Stimulated activated CD8-positive, alpha-beta memory T cell treated with anti-CD3 and anti-CD28 coated beads, Interleukin-4, amount 100 ng/mL, for 4 hours (primary cell): ENCODE measurements at places on chromosomes 2 and 18.

GRCh38 chr2:667332-667999 lies 9.7 kb downstream of the TMEM18 start:
- no peak for DNase-seq

DNA sequence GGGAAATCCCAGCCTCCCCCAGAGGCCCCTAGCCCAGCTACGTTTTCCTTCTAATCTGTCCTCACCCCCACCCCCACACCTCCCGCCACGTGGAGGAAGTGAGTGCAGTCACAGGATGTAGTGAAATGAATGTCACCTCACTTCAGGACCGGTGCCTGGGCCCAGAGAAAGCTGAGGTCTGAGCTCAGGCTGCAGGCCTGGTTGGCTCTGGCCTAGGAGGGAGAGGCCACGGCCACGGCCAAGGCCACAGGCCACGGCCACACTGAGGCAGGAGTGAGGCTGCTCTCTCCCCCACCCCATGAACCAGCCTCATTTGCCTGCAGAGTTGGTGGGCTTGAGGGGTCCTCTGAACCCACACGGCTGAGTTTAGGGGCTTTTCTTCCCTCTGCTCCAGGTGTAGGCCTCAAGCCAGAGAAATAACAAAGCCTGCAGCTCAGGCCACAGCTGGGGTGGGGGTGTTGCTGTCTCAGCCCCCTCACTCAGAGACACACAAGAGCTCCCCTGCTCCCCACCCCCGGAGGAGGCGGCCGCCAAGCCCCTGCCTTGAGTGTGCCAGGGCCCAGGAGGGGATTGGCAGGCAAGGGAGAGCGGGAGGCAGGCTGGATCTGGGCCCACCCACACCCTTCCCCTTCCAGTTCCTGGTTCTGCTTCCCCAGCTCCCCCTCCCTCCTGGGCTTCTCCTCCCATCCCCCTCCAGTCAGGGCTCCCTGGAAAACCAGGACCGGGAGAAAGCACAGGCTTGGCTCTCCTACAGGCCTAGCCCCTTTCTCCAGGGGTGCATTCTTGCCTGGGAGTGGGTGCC lies 27.0 kb downstream of the DNMT3A start:
- peak; percentile 82 for DNase-seq

DNA sequence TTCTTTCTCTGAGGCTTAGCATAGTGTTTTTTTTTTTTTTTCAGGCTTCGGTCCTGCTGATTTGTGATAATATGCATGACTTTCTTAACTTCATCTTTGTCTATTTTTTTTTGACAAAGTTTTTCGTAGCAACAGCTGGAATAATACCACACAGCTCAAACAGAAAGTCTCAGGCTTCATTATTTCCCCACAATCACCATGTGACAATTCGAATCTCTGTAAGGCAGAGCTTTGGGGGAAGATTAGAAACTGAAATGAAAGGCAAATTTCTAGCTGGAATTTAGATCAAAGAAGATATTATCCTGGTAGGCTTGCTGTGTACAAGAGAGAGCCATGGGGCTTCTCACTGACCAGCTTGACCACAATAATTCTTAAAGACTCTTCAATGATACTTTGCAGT lies 12.2 kb upstream of the CD28 start:
- no peak for DNase-seq

DNA sequence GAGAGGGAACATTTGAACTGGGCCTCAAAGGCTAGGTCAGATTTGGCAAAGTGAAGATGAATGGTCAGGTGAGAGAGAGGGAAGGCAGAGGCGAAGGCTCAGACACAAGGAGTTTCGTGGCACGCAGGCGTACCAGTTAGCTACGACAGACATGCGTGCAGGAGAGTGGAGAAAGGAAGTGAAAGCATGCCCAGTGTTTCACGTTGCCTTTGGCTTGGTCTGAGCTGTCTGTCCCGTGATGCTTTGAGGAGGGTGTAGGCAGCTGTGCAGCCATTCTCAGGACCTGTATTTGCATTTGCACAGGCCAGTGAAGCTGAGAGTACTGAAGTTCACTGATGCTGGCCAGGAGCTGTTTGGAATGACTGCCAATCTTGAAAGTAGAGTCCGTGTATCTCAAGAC lies 69.5 kb downstream of the HNRNPLL start:
- no peak for DNase-seq

- DNase-seq, result no peak
These were observed 76.2 kb downstream of the NPAS2 start for GRCh38 chr2:100895934-100896685.

- DNase-seq, result no peak
These were observed 1139.4 kb upstream of the GYPC start for GRCh38 chr2:125516496-125517109.

DNA sequence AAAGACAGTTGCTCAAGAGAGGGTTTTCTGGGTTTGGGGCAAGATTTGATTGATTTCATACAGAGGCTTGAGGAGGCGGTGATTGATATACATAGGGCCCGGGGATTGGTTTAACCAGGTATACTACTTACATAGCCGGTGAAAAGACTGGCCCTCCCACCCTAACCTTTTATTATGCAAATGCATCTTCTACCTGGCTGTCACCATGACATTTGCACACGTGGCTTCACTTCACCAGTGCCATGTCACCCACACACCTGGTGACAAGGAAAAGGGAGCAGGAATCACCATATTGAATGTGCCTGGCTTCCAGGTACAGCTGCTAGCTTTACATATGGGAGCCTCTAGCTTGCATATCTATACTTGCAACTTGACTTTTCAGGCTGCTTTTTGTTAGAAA lies 9.7 kb downstream of the ERMN start:
- no peak for DNase-seq

DNA sequence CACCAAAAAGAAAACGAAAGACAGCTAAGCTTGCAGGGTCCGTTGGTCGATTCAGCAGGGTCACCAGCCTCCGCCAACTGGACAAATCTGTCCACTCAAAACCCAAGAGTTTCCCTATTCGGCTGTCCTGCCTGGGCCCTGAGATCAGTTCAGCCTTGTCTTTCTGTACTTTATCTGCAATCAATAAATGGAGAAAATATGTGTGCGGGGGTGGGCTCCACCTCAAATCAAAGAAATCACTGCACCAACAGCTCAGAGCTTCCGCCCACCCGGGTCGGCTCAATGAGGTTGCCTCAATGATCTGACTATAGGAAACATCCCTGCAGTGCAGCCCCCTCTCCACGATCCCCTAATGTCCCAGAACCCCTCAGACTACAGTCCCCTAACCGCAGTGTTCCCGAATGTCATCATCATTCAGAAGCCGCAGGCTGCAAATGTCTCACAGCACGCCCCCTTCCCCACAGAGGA lies 447 bp downstream of the GGCX start:
- no peak for DNase-seq

GRCh38 chr2:231644426-231644825 lies 51.8 kb downstream of the TEX44 start:
- no peak for DNase-seq

DNA sequence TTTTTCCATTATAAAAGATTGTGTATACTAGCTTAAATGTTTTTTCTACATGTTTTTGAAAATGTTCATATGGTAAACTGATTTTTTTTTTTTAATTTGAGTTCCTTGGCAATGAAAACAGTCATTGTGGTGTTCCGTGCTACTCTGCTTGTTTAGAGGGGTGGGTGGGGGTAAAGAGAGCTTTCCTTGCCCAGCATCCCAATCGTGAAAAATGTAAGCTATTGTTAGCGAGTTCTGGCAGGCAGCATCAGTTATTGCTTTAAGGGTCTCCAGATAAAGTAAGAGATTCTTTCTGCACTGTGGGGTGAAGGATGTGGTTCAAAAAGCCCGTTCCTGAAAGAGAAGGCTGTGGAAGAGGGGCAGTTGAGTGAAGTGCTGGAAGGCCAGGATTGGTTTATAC lies 118.4 kb downstream of the TANC1 start:
- no peak for DNase-seq

DNA sequence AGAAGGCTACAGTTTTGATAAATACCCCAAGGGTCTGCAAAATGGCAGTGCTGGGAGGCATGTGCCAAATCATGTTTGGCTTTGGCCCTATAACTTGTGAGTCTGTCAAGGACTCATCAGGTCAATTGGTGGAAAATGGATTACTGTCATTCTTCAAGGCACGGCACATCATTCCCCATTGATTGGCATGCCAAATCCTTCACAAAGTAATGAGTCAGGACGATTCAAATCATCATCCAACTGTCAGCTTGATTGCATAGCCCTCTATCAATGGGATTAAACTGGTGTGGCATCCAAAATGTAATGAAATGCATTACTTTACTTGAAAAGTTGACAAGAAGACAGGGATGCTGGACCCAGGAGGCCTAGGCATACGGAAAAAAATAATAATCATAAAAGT lies 441.6 kb upstream of the PIK3C3 start:
- DNase-seq, result no peak

GRCh38 chr2:108267101-108267500 lies 21.6 kb upstream of the SULT1C2 start:
- DNase-seq, result no peak

GRCh38 chr2:55269645-55269990 lies 587 bp upstream of the MTIF2 start:
- no peak for DNase-seq

- DNase-seq, result no peak
These were observed 570 bp downstream of the SCRN3 start for GRCh38 chr2:174395969-174396630.

DNA sequence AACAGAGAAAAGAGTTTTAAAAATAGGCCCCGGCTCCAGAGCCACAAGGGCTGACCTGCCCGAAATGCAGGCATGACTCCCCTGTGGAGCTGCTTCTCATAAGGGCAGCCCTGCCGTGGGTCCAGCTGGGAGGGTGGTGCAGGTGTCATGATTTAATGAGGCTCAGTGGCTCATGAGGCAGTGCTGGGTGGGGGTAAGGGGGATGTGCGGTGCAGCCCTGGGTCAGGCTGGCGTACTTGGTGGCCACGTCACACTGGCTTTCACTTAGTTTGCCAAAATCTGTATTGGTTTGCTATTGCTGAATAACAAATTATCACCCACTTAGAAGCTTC lies 33.6 kb downstream of the HJURP start:
- DNase-seq, result no peak

GRCh38 chr18:59928201-59928600 lies 28.4 kb downstream of the PMAIP1 start:
- DNase-seq, result no peak

DNA sequence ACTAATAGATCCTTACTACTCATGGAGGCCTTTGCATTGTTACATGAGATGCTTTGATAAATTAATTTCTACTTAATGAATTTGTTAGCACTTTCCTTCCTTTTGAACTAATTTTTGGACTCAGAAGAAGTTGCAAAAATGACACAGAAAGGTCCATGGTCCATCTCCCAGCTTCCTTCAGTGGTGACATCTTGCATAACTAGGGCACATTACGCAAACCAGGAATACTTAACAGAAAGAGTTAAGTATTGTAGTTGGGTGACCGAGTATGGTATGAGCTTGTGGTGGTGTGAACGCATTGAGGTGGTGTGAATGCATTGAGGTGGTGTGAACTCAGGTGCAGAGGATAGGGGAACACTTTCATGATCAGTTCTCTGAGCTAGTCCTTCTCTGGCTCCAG lies 151.1 kb upstream of the TWIST2 start:
- no peak for DNase-seq

DNA sequence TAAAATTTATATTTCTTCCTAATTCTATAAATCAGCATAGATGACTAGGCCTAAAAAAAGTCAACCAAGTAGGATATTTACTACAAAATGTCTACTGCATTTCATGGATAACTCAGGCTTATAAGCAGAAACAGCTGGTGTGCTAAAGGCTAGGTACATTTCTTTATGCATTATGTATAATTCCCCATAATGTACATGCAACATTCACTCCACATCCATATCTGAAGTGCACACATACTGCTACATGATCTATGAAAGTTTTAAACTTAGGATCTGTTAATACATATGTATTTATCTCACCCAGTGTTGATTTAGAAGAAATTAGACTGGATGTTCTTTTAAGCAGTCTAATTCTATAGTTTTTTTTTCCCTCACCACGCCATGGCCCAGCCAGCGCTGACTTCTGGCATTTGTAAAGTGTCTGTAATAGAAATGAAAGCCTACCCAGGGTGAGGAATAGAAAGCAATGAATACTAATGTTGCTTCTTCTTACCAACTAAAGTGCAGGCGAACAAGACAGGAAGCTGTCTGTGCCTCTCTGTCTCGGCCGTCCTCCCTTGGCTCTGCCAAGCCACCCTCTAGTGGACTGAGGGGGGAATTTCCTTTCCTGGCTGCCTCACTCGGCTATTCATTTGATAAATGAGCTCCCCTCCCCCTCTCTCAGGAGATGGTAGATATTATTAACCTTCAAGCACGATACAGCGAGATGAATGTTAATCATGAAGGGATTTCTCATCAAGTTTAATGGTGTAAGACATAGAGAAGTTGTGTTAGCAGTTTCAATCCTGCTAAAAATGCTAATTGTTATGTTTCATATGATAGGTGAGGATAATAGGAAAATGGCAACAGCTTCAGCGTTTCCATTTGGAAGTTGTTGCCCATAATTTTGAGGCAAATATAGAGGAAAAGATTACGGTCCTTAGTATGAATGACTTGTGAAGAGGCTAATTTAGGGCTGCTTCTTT lies 384.5 kb downstream of the MTX2 start:
- DNase-seq, result no peak

DNA sequence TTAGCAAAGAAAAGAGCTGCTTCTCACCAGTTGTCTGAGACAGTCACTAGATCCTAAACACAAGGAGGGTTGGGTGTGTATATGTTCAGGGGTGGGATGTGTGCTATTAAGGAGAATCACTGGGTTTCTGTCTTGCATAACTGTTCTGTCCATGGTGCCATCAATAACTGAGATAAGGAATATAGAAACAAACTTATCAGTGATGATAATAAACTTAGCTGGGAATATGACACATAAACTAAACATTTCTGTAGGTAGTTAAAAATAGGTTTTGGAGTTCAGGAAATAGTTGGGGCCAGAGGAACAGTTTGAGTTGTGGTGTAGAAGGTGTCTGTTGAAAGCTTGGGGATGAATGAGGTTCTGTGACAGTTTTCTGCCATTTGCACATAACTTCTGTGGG lies 17.4 kb downstream of the NAPG start:
- DNase-seq, result no peak

DNA sequence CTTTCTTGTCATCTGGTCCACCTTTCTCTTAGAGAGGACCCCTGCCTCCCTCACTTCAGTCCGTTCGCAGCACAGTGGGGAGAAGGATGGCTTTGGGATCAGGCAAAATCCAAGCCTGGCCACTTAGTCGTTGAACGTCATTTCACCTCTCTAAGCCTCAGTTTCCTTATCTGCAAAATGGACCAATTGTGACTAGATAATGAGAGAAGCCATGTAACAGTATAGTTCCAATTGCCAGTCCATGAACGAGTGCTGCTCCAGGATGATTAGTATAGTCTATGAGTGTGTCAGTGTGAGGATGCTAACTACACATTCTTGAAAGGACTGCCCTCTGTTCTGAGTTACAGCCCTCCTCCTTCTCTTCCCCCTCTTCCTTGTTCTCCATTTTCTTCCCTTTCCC lies 1.1 kb downstream of the INHA start:
- no peak for DNase-seq
